LHCN-M2 (cell line): ENCODE measurements at places on chromosomes 11 and 22.
A peak's percentile ranks its signal among the peaks of the same experiment; 100 is the strongest.

- DNase-seq, result no peak
Observed at GRCh38 chr11:78023426-78023825, 350 bp upstream of the KCTD14 start.

DNA sequence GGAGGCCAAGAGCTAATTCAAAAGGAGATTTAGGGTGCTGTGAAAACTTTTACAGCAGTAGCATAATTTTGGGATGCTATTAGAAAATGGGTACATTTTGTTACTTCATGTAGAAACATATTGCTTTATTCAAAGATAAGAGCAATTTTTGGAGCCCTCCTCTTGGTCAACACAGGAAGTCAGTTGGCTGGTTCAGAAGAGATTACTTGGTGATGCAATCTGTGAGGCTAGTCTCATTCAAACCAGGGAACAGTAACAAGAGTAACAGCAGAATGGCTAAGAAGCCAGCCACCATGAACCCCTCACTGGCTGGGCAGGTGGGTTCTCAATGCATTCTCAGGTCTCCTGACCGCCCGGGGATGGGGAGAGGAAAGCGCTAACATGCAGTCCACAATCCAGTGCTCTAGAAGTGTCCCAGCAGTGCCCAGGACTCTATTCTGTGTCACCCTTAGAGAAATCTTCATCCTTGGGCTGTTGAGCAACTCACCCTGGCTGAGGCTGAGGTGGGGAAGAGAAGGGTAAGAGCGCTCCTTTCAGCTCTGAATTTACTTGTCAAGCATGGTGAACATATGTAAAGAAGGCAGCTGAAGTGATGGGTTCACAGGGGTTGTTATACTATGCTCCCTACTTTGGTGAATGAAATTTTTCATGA lies 262.2 kb upstream of the UBASH3B start:
- no peak for DNase-seq

DNA sequence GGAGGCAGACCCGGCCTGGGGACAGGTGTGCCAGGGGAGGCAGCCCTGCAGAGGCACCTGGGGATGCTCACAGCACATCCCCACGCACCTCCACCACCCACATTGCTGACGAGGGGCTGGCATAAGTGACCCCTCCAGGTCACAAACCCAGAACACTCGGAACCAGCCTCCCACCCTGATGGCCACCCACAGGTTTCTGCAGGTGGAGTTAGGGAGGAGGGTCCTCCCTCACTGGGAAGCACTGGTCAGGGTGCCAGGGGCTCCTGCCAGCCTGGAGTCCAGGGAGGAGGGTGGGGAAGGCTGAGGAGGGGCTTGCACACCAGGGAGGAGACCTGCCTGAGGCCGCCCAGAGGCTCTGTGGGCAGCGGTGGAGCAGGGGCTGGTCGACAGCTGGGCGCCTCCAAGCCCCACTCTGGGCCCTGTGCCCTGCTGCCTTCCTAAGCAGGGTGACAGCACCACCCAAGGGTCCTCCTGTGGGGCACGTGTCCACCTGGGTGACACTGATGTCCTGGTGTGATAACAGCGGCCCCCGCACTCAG lies 51.0 kb upstream of the CARS1 start:
- DNase-seq, result no peak

DNA sequence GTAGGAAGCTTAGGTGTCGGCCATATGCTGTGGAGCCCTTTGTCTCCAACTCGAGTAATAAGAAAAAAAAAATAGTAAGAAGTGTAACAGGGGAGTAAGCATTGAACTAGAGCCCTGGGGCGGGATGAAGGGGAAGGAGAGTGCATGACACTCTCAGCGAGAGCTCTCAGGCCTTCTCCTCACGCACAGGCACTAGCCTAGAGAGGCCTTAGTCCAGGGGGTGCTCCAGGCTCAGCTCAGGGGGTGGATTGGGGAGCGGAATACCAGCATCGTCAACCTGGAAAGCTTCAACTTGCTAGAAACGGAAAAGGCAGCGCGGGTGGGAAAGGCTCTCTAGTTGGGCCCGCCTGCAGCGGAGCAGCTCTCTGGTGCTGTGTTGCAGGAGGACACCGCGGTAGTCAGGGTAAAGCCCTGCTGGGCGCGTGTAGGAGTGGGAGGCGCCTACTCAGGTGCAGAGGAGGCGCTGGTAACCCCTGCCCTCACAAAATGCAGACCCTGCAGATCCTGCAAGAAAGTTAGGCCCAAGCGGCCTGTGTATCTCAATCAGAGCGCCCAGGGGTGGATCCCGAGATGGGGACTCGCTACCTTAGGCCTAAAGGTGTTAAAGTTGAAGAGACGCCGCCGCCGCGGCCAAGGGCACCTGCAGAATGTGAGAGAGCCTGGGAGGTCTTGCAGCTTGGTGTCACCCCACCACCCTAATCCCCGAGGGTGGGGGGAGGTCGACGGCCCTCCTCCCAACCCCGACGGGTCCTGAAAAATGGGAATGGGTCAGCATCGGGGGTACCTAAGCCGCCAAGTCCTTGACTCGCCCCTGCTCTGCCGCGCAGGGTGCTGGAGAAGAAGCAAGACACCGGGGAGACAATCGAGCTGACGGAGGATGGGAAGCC lies 2.8 kb downstream of the SLC17A6 start:
- no peak for DNase-seq

- DNase-seq, result no peak
Observed at GRCh38 chr11:8656291-8656690, 26.2 kb downstream of the TRIM66 start.

- no peak for DNase-seq
Observed at GRCh38 chr22:31935961-31936635, 8.2 kb upstream of the YWHAH start.

- peak; percentile 23 for DNase-seq
Observed at GRCh38 chr11:93131709-93132108, 66.1 kb downstream of the SLC36A4 start.

DNA sequence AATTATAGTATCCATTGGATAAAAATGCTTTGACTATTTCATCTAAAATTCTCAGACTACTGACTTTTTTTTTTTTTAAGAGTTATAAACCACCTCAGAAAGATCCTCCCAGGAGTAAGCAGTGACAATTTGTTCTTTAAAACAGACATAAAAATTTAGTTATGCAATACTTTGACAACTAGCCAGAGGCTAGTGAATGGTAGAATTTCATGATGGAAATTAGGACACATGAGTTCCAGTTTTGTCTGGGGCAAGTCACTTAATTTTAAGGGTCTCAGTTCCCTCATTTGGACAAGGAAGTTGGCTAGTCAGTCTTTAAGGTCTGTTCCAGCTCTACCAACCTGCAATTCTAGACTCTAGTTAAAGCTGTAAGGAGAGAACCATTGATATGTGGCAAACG lies 2.9 kb downstream of the IL18 start:
- peak; percentile 18 for DNase-seq

DNA sequence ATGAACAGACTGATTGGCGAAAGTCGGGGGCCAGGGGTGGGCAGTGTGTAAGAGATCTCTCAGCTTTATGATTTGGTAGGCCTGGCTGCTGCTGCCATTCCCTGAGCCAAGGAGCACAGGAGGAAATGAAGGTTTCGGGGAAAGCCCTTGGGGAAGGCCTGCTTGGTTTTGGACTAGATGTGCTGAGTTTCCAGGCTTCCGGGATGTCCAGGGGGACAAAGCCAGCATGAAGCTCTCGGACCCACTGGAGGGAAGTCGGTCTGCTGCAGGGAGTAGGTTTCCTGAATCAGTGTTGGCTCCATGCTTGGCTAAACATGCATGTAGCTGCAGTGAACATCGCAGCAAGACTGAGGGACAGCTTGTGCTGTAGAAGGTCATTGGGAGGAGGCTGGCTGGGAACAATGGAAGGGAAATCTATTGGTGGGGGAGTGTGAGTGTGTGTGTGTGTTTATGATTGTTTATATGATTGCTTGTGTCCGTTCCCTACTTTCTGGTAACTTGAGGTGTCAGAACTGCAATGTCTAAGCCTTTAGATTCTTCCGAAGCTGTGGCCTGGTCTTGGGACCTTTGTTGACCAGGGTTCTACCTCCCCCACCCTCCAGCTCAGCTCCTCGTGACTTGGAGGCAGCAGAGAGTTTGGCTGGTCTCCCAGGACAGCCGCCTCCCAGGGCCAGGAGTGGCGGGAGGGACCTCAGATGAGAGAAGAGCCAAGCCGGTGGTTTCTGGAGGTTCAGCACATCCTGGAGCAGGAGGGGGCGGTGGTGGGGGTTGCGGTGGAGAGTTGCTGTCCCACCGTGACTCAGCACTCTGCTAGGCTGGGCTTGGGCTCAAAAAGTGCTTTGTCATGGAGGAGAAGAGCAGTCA lies 4.0 kb upstream of the FTH1 start:
- peak; percentile 99 for DNase-seq
